Stimulated activated CD4-positive, alpha-beta T cell treated with anti-CD3 and anti-CD28 coated beads, Interleukin-12 subunit alpha, Interleukin-12 subunit beta, amount 100 ng/mL, for 4 hours (primary cell): ENCODE measurements at places on chromosomes 13 and 19.

GRCh38 chr19:51593138-51593890 is 22.2 kb downstream of the ZNF175 start:
- no peak for DNase-seq

DNA sequence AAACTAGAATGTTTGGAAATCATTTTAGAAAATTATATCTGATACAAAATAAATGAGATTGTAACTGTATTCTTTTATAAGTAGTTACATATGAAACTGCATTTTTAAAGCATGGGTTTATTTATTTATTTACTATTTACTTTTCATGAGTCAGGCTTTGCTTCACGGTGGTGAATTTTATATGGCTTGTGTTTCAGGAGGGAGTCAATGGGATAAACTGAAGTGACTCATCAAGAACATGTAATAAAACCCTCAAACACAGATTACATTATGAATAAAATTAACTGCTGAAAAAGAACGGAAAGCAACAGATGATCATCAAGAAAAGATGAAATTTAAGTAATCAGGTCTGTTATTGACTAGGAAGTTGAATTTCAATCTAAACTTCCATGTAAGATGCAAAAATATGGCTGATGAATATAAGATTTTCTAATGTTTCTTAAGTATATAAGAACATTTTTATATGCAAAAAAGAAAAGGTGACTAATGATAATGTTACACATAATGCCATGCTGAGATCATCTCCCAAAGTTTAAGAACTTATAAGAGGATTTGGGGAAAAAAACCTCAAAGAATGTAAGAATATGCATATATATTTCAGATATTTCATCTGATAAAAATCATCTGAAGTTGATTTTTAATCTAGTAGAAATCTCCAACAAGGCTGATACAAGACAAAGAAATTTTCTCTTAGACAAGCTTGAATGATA is 383.6 kb downstream of the SLITRK1 start:
- DNase-seq: no peak

DNA sequence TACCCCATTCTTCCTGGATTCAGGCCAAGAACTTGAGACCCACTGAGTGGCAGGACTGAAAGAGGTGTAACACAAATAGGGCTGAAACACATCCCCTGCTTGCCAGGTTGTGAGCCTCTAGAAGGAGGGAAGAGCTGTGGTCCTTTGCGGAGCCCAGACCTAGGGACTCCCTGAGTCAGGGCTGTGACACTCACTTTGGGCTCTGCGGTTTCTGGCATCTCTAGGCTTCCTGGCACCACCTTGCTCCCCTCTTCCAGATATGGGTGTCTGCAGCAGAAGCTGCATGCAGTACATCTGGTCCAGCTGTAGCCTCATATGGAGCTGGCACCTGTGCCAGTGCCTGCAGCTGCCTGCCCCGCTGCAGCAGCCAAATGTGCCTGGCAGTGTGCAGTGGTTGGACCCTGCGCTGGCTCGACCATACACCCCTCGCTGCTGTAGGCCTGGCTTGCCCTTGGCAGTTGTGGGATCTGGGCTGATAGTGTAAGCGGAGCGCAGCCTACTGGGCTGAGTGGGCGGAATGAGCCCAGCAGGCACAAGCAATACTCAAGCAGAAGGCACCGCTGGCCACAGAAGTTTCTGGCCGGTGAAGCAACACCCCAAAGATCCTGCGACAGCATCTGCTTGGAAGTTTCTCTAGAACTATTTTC is 290.4 kb downstream of the SLITRK6 start:
- no peak for DNase-seq

DNA sequence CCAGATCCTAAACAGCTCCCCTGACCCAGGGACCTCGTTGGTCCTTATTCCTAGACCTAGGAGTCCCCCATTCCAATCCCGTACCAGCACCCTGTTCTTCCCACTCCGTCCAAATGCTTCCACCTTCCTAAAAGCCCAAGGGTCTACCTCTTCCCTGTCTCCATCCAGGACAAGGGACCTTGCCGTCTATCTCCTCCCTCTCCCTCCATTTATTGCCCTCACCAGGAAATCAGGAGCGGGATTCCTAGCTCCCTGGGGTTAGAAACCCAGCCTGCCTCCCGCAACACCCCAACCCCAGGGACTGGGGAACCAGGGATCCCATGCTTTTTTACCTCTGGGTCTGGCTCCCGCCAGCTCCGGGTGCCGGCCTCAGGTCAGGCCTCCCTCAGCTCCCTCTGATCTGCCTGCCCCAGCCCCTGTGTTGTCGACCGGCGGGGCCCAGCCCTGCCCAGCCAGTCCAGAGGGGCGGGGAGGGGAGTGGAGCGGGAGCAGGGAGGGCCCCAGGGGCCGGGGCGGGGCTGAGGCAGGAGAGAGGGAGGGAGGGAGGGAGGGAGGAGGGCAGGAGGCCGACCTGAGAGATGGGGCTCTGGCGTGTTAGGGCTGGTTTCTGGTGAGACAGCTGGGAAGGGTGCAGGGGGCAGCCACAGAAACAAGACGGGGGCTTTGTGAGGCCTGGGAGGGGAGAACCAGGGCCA is at the start of gene B3GNT8:
B3GNT8 (minus strand) TSS at position 423 of the 695 bp plus-strand sequence. CDS start 596 bp downstream, outside the sequence.
- DNase-seq: peak; percentile 45

GRCh38 chr13:67554746-67555452 is 324.8 kb upstream of the PCDH9 start:
- no peak for DNase-seq

DNA sequence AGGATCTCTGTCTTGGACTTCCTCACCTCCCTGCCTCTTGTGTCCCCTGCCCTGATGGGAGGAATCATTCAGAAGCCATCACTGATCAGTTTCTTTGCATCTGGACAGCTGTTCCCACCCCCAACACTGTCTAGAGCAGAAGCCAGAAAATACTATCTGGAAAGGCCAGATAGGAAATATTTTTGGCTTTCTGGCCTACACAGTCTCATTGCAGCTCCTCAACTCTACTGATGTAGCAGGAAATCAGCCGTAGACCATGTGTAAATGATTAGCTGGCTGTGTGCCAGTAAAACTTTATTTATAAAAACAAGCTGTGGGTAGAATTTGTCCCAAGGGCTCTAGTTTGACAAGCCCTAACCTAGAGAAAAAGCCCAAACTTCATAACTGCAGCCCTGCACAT is 5.6 kb downstream of the SIGLEC7 start:
- DNase-seq: no peak
